ENCODE measurements at places on chromosomes 6 and 20.

DNA sequence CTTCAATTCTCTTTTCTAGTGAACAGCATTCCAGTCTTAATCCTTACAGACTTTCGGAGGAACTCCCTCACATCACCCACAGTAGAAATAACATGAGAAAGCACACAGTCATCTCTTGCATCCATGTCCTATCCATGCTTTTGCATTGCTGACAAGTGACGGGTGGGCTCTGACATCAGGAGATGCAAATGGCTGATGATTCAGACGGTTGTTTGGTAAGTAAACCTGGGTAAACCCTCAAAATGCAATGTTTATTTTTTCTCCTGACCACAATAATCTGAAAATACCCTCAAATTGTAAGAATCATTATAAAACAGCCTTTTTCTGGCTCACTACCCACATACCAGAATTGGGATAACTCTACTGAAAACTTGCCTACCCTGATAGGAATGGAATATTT lies 792.0 kb downstream of the MAFB start:
- no peak for DNase-seq

- no peak for DNase-seq
Measured at GRCh38 chr6:152142105-152142504, 334.6 kb downstream of the ESR1 start.

GRCh38 chr6:1801401-1801800 lies 191.7 kb downstream of the FOXC1 start:
- no peak for DNase-seq

- DNase-seq: no peak
Measured at GRCh38 chr20:48070991-48071652, 285.8 kb upstream of the SULF2 start.

DNA sequence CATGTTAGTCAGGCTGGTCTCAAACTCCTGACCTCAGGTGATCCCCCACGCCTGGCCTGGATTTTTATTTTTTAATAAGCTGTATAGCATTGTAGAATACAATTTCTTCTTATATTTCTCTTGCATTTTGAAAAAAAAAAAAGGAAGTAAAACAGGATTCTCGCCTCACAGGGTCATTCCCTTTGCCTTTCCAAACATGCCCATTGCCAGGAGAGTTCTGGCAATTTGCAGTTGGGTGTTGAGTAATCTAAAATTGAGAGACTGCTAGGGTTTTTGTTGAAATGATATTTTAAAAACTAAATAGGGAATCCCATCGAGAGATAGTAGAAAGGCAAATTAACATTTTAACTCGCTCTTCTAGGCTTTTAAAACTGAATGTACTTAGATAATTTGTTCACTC lies 196.1 kb downstream of the JARID2 start:
- no peak for DNase-seq

GRCh38 chr20:32315399-32315798 lies 37.9 kb downstream of the KIF3B start:
- DNase-seq: no peak

- no peak for DNase-seq
Measured at GRCh38 chr20:1945660-1946059, 48.2 kb downstream of the PDYN start.

DNA sequence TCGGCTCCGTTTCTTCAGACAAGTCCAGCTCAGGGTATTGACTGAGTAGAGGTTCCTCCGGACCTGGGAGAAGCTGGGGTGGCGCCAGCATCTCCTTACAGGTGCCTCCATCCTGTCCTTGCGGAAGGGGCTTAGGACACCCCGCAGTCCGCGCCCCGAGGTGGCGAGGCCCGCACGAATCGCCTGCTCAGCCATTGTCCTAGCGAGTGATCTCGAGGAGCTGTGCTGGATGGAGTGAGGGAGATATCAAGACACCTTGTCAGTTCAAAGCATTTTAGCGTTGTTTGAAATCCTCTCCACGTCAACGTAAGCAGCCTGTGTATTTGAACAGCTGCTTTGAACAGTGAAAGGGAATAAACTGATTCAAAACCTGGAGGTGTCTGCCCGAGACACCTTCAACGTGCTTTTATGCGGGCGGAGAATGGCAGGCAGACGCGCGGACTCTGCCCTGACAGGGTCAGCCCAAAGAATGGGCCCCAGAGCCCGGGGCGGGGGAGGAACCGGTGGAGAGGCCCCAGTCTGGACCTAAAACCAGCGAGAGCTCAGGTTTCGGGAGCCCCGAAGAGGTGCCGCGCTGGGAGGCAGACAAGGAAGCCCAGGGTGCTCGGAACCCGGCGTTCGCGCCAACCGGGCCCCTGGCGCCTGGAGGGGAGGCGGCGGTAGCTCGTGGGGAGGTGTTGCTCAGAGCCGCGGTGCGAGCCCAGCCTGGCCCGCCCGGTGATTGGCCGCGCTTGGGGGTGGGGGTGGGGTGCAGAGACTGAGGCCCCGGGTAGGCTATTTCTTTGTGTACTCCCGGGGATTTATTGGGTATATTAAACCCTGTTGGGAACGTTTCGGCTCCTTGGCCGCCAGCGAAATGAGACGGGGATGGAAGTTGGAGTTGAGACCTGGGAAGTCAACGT lies 3.1 kb upstream of the POU3F2 start:
- DNase-seq: no peak

GRCh38 chr6:150149146-150149545 lies 6.3 kb downstream of the PPP1R14C start:
- no peak for DNase-seq

DNA sequence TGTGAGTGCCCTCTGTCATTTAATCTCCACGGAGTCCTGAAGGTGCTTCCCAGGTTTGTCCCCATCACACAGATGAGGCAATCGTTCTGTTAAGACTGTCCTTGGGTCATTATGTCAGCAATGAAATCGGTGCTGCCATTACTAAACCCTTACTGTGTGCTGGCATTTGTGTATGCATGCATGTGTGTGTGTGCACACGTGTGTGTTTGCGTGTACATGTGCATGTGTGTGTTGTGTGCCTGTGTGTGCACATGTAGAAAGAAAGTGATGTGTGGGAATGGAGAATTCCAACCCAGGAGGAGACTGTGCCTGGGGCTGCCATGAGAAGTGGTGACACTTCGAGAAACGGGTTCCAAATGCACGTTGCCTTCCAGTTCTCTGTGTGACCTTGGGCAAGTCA lies 110.3 kb downstream of the CDH26 start:
- DNase-seq: no peak

DNA sequence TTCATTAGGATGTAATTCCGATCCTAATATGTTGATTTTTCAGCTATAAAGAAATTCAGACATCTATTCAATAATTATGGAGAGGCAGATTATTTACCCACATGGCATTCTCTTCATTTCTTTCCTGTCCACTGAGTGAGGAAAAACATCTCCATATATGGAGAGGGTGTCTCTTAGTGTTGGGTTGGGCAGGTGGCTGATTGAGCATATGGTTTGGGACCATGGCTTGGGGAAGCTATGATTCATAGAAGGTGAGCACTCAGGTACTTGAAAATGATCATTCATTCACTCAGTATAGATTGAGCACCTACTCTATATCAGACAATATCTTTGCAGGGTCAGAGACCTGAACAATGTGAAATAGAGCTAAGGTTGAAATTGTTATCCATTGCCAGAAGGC lies 41.3 kb upstream of the IL20RA start:
- no peak for DNase-seq

DNA sequence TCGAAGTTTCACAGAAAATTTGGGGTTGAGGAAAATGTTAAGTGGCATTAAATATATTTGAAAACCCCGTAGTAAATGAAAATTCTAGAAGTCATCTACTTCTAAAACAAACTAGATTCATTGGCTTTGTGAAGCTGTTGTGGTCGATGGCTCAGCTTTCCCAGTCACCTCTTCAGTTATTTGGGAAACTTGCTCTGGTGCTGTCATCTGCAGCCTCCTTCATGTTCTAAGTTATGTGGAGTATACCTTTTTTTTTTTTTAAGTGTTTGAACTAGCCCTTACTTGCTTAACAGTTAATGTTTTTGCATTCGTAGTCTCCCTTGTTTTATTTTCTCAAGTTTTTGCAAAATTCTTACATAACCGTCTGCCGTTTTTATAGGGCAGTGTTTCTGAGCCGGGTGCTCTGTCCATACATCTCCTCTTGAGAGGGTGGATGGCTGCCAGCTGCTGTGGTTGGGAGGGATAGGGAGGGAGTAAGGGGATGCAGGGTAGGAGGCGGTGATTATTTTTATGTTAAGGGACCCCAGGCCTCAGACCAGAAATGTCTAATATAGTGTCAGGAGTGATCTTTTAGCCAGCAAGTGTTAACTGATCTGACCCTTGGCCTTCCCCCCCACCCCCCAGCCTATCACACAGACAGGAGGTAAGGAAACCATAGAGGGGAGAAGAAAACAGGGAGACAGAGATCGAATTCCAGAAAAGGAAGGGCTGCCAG lies 7.1 kb downstream of the RREB1 start:
- DNase-seq: no peak

- DNase-seq: peak; percentile 13
Measured at GRCh38 chr6:79713701-79714322, 82.7 kb downstream of the SH3BGRL2 start.

GRCh38 chr20:44576297-44576696 lies 6.1 kb upstream of the PKIG start:
- DNase-seq: no peak

DNA sequence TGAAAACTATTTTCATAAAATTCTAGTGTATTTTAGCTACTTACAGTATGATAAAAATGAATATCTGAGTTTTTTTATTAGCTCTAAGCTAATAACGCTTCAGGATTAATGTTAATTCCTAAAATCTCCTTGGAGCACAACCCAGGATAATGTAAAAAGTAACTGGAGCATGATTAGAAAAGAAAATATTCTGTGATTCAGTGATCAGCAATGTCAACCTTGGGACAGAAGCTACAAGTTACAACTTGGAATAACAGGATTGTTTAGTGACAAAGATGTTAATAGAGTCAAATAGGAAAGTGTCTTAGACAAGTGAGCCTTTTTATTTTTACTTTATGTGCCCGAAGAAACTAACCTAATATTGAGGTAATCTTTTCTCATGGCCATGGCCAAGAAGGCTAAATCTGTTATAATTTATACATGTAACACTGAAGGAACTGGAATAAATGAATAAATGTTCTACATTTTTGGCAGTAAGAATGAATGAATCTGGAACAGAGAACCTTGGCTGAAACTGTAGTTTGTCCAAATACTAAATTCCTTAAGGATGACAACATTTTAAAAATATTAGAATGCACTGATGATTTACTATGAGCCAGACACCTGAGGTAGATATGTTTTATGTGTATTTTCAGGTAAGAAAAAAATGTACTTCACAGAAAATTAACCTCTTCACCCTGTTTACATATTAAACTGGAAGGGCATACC lies 994.0 kb downstream of the GRIK2 start:
- DNase-seq: no peak

DNA sequence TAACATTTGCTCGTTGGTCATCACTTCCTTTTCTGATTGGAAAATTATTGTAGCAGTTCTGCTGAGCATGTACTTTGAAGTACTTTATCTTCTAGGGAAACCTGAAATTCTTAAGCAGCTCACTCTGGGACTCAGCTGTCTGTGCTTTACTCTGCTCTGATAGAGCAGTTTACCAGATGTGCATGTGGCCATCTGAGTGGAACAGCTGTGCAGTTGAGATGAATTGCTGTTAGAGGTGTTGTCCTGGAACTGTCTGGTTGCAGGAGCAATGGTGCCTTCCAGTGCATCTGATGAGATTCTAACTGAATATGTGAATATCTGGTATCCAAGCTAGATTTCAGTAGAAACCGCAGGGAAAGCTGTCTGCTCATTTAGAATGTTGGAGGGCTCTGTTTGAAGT lies 27.2 kb downstream of the PANK2 start:
- no peak for DNase-seq

- no peak for DNase-seq
Measured at GRCh38 chr20:61161726-61162390, 90.2 kb upstream of the CDH4 start.

GRCh38 chr6:33167374-33168283 lies 24.6 kb downstream of the COL11A2 start:
- no peak for DNase-seq

- no peak for DNase-seq
Measured at GRCh38 chr6:120279466-120280167, 930.1 kb upstream of the MAN1A1 start.

GRCh38 chr20:16624106-16624505 lies 50.9 kb upstream of the KIF16B start:
- no peak for DNase-seq

DNA sequence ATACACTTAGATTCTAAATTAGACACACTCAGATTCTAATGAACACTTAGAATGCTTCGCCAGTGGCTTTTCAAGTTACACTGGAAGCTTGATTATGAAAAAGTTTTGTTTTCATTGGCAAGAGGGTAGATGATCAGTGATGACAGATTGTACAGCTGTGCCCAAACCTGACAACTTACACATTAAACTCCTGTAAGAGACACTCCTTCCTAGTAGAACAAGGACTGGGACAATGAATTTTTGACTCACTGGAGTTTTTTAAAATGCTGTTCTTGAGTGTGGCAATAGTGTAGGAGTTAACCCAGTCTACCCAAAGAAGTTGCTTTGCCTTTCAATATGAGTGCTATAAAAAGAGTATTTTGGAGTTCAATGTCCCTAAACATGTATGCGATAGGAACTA lies 140.8 kb downstream of the SLC16A10 start:
- no peak for DNase-seq

GRCh38 chr20:37523911-37524700 lies 3.1 kb downstream of the NNAT start:
- no peak for DNase-seq

DNA sequence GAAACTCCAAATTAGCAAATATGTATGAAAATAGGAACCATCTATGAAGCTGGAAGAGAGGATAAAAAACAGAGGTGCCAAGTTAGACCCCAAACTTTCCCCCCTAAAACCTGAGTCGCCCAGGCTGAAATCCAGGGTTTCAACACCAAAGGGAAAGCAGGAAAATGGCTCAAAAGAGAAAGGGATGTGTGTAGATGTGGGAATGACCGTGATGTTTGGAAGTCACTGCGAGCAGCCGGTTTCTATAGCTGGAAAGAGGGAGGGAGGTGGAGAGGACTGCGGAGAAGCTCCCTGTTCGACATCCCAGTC lies 4.5 kb downstream of the RING1 start:
- no peak for DNase-seq

Measured in heart left ventricle (tissue), 16 donors.